ENCODE measurements at places on chromosomes 12 and 14.
A peak's percentile ranks its signal among the peaks of the same experiment; 100 is the strongest.

- ATAC-seq: no peak
Observed at GRCh38 chr12:124841558-124841945, 22.1 kb downstream of the SCARB1 start.

DNA sequence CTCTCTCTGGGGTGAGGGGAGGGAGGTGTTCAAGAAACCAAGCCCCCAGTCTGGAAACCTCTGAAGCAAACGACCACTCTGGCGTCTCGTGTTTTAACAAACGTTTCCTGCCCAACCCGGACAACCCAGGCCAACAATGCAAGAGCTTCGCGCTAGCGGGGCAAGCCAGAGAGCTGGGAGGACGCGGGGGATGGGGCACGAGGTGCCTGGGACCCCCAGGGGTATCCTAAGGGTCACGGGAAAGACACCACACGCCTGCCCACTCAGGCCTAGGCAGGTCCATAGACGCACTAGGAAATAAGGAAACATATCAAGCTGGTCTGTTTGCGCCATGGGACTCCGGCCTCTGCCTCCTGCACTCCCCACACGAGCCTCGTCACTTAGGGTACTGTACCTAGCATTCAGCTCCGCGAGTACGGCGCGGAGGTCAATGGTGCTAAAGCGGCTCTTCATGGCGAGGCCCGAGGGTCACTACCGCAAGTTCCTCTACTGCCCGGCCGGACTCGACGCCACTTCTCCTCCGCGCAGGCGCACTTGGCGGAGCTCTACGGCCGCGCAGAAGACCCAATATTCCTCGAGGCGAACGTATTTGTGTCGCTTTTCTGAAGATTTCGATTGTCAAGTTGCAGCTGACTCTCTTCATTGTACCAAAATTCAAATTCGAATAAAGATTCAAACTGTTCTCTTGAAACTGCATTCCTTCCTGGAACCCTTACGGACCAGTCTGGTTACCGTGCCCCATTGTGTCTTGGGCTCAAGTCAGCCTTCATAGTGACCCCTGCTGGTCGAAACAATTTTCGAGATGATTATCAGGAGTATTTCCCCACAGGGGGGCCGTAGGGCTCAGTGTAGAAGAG is at the start of gene NEMF:
NEMF (minus strand) TSS at position 488 of the 857 bp plus-strand sequence; CDS start at position 453, 35 bp downstream.
- peak; percentile 85 for ATAC-seq

- ATAC-seq: no peak
Observed at GRCh38 chr12:122889761-122890520, 6.0 kb downstream of the VPS37B start.

- ATAC-seq: no peak
Observed at GRCh38 chr12:88113871-88114270, 28.0 kb downstream of the CEP290 start.

- ATAC-seq: peak; percentile 80
Observed at GRCh38 chr14:97458661-97459579, 661.7 kb downstream of the VRK1 start.

- ATAC-seq: no peak
Observed at GRCh38 chr12:96170328-96170727, 23.8 kb upstream of the ELK3 start.

DNA sequence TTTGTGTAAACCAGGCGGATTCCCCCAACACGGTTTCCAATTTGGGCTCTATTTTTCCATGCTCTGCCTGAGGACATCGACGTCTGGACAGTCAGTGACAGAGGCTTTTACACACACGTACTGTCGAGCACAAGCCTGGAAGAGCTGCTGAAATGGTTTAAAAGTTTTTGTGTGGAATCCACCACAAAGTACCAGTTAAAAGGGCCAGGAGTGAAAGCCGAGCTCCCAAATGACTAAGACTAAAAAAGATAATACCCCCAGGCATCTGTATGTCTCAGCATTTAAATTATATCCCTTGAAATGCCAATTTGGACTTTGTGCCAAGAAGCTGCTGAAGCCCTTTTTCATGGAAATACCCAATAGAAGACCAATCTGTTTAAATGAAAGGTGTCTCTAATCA is 173.2 kb downstream of the EGLN3 start:
- no peak for ATAC-seq

DNA sequence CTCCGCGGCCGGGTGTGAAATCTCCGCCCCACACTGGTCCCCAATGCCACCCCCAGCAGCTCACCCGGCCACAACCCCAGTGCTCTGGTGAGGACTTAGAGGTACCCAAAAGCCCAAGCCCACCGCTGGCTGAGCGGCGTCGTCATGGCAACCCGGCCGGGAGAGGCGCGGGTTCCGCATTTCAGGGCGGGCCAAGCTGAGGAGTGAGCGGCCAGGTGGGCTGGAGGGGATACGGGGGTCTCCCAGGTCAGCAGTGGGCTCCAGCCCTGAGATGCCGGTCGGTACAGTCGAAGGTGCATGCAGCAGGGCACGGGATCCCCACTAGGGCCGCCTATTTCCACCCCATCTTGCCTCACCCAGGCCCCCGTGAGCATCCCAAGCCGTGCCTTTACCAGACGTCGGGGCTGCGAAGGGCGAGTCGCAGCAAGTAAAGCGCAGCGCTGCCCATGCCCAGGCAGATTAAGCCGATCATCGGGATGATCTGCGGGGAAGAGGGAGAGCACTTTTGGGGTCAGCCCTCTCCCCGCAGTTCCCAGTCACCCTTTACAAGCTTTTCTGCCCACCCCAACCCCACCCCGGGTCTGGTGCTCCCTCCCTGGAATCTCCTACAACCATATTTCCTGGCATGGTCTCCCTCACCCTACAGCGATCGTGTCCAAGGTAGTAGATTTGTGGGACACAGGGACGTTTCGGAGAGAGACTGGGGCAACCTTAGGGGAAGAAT is 6.9 kb downstream of the SHMT2 start:
- ATAC-seq: no peak

DNA sequence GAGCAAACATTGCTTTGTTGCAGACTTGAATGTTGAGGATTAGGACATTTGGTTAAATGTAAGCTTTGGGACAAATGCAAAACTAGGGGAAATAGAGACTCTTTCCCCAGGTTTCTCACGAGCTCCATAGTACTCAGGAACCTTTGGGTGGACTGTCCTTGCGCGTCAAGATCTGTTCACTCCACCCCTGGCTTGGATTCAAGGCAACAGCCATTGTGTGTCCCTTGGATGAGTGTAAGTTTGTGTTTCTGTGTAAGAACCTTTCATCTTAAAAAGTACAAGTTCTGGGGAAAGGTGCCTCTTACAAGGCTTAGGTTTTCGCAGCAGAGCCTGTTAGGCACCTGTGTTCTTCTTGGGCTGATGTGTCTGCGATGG is 3.7 kb downstream of the SUSD6 start:
- ATAC-seq: no peak

- ATAC-seq: no peak
Observed at GRCh38 chr12:32897687-32898573, 1.4 kb upstream of the PKP2 start.

- ATAC-seq: no peak
Observed at GRCh38 chr14:22962061-22962676, 5.3 kb upstream of the HAUS4 start.

DNA sequence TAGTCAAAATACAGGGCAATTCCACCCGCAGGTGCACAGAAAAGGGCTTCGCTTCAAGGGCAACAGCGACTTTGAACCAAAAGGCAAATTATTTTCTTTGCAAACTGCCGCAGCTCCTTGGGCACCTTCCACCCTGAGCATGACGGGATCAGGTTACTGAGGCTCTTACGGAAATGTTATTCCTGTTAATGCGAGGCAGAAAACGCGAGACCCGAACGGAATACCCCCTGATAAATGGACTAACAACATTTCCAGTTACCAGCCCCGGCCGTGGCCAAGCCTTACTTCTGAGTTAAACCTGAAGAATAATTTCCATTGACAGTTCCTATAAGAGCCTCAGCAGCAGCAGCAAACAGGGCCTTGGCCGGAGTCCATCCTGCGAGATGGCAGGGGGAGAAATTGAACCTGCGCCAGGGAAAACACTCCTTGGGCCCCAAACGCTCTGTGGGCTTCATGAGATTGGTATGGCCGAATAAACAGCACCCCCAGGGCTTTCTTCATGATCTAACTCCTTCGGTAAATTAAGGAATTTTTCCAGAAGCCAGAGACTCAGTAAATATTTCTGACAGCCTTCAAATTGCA is 70.0 kb upstream of the DICER1 start:
- no peak for ATAC-seq

DNA sequence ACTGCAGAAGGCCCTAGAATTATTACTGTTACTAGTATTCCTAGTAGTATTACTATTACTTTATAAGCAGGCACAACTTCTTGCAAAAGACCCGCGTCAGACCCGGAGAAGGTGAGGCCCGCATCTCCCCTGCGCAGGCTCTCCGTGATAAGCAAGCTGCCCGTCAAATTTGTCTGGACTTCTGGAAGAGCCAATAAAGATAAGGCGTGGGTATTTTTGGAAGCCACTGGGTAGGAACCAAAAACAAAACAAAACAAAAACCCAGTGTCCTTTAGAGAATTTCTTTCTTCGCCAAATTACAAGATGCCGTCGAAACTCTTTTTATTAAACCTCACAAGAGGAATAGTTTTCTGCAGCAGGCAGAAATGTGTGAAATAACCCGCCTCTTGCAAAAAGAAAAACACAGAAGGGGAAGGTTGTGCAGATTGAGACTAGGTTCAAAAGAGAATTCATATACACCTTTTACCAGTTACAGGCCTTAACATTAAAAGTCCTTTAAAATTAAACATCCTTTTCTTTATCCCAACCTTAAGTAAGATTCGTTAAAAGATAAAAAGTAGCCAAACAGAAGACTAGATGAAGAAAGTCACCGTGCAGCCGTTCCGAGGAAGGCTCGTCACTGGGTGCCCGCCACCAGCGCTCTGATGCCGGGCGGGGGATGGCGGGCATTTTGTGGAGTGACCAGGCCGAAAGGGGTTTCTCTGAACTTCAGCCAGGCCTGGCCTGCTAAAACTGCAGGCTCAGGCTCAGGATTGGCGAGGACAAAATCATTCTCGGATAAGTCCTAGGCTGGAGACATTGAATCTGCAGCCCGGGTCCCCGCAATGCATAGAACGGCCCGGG is 1.6 kb downstream of the TBX5 start:
- ATAC-seq: no peak

DNA sequence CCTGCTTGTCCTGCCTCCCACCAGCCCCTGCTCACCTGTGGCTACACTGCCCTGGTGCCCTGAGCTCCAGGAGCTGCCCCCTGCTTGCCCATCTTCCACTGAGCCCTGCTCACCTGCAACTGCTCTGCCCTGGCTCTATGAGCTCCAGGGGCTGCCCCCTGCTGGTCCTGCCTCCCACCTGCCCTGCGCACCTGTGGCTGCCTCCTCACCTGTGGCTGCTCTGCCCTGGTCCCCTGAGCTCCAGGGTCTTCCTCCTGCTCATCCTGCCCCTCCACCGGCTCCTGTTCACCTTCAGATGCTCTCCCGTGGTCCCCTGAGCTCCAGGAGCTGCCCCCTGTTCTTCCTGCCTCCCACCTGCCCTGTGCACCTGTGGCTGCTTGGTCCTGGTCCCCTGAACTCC is 247.6 kb downstream of the TMEM121 start:
- no peak for ATAC-seq

DNA sequence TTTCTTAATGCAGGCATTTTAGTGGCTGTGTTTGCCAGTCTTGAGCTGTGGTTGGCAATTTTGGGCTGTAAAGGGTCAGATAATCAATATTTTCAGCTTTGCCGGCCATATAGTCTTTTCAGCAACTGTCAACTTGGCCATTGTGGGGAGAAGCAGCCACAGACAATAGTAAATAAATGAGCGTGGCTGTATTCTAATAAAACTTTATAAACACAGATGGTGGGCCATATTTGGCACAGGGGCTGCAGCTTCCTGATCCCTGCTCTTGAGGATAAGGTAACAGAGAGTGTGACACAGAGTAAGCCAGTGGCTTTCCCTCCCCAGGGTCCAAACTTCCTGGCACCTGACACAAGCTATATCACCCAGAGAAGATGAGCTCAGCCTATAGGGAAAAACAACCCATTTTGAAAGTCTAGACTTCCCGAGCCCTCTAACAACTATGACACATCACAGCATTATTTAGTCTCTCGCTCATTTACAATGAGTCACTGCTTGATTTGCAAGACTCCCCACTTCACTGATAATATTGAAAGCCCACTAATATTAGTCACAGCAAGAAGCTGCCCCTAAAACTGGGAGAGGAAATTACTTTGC is 163.1 kb upstream of the TMPO start:
- peak; percentile 89 for ATAC-seq

- ATAC-seq: peak; percentile 68
Observed at GRCh38 chr14:61406675-61407074, 85.3 kb downstream of the PRKCH start.

DNA sequence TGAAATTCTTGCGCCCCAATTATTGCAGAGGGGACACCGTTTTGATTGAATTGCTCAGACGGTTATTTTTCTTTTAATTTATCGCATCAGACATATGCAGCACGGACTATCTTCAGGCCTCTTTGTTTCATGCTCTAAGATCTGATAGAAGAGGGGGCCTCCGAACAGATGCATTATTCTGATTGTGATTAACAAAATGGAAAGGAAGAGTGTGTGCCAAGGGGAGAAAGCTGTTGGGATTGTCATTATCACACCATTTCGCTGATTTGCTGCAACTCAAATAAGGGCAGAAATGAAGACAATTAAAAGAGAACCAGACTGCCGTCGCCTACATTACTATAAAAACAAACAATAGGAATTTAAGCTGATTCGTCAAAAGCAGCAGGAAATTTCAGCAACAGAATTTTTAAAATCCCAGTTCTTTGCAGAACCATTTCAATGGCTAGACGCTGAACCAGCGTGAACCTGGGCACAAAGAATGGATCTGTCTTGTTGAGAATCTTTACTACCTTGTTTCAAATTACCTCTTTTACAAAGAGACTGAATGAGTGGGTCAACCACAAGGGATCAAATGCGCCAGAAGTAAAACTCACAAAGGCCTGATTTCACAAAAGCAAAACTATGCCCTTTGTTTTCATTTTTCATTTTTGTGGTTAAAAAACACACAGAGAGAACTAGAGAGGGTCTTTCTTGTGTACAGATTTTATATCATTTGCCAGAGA is 30.6 kb downstream of the TMEM132D start:
- no peak for ATAC-seq

GRCh38 chr12:30580344-30580743 is 115.3 kb downstream of the IPO8 start:
- no peak for ATAC-seq

- ATAC-seq: peak; percentile 67
Observed at GRCh38 chr12:100141998-100142850, 450 bp downstream of the BLTP3B start.

- no peak for ATAC-seq
Observed at GRCh38 chr12:65534238-65534841, 255.9 kb downstream of the MSRB3 start.

GRCh38 chr14:23916446-23916845 is 37.1 kb upstream of the DHRS4 start:
- no peak for ATAC-seq

GRCh38 chr12:68638721-68639395 is 28.2 kb downstream of the RAP1B start:
- ATAC-seq: no peak

- no peak for ATAC-seq
Observed at GRCh38 chr12:94172973-94173372, 24.6 kb downstream of the PLXNC1 start.

- ATAC-seq: peak; percentile 41
Observed at GRCh38 chr14:92531106-92531873, 17.7 kb downstream of the RIN3 start.

GRCh38 chr12:92359581-92360209 is 214.0 kb upstream of the BTG1 start:
- ATAC-seq: no peak
